ENCODE measurements at places on chromosomes 11 and 22. TPM values are rescaled to one million over a fixed set of nuclear protein-coding genes. Genes with fewer than 3 reads are reported as not detected.

BEST1 gene
- 3.4 TPM for total RNA-seq

C11orf86 gene
- total RNA-seq: not detected

TMX2 gene
- total RNA-seq: 75.0 TPM

ALKBH3 gene
- 37.9 TPM for total RNA-seq

RIMBP3C gene
- total RNA-seq: 0.18 TPM

OR2D2 gene
- total RNA-seq: not detected

MIOX gene
- total RNA-seq: not detected

OR52I2 gene
- total RNA-seq: not detected
